ENCODE measurements at places on chromosomes 1 and 21.
A peak's percentile ranks its signal among the peaks of the same experiment; 100 is the strongest.

- DNase-seq, result peak; percentile 14
Observed at GRCh38 chr1:236156512-236157208, 14.3 kb downstream of the GPR137B start.

DNA sequence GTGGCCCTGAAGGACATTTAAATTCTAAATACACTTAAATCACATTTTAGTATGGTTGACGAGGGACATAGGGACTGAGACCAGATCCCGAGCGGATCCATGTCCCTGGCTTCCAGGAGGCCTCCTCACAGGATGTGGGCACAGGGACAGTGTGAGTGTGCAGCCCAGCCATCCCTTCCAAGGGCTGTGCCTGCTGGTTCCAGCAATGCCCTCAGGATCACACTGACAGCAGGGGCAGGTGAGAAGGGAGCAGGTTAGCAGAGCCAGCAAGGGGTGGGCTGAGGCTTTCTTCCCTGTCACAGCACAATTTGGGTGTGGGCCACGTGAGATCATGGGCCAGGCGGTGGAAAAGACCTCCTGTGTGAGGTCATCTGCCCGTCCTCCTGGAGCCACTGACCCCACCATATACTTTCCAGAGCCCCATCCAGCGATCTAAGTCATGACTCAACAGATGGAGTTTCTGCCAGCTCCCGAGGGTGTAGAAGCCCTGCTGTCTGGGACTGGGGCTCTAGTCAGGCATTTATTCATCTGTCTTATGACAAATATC, 37.0 kb upstream of the PRSS38 start:
- DNase-seq, result no peak

- DNase-seq, result no peak
Observed at GRCh38 chr1:41640756-41641474, 156.4 kb upstream of the EDN2 start.

- DNase-seq, result no peak
Observed at GRCh38 chr1:17539477-17540254, at the start of gene ARHGEF10L. ARHGEF10L (plus strand) TSS chr1:17539698; CDS start chr1:17580596, 40,898 bp downstream.

DNA sequence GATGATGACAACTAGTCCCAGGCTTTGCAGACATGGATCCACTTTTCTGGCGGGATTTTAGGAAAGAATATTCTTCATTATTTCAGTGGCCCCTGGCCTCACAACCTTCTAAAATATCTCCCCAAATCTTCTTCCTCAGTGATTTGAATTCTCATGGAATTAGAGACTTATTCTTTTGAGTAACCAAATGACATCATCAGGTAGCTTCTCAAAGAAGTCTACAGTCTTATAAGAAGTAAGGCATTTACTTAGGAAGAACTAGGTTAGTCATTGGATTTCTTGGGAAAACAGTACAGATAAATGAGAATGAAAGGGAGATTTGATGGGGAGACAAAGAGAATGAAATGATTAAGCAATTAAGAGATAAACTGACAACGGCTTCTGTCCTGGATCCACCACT, 201.1 kb upstream of the PROX1 start:
- no peak for DNase-seq

DNA sequence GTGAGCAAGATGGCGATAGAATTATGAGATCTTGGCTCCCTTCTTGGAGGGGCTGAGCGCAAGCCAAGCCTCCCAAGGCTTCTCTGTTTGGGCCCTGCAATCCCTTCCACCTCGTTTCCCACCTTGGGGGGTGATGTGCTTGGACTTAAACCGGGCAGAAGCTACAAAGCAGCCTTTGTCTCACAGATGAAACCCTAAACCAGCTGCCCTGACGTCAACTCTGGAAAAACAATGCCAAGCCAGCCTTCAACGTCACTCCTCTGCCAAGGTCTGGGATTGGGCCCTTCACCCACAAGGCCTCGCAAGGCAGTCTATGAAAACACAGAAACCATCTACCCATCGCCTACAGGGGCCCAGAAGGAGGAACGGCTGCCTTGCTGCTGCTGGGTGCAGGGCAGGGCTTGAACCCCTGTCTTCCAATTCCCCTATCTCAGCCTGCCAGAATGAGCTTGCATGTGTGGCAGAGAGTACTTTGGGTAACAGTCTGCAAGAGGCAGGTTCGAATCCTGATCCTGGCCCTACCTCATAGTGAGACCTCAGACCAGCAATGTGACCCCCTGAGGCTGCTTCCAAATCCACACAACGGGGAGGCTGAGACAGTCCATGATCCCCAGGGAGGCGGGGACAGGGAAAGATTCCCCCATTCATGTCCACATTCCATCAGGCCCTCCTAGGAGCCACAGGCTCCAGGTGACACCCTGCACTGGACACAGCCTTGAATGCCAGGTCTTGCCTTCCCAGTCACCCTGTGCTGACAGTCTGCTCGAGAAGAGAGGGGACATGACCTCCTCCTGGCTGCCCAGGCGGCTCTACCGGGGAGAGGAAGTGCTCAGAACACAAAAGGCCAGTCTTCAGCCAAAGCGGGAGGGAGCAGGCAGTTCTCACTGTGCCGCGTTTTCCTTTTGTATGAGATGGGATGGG, 15.0 kb downstream of the IFFO2 start:
- DNase-seq, result no peak

DNA sequence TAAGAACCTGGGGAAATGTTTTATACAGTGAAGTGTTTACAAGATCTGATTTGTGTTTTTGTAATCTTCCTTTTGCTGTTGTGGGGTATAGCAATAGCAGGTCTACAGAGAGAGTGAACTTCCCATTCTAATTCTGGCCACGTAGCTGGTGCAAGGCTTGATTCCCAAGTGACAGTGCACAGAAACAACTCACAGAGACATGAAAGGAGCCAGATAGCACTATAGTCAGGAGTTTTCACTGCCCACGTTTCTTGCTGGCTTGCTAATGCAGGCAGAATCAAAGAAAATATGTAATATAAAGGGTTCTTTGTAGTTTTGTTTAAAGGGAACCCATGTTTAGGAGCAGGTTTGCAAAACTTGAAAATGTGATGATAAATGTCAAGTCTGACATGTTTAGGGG, 170.9 kb upstream of the IVNS1ABP start:
- no peak for DNase-seq

DNA sequence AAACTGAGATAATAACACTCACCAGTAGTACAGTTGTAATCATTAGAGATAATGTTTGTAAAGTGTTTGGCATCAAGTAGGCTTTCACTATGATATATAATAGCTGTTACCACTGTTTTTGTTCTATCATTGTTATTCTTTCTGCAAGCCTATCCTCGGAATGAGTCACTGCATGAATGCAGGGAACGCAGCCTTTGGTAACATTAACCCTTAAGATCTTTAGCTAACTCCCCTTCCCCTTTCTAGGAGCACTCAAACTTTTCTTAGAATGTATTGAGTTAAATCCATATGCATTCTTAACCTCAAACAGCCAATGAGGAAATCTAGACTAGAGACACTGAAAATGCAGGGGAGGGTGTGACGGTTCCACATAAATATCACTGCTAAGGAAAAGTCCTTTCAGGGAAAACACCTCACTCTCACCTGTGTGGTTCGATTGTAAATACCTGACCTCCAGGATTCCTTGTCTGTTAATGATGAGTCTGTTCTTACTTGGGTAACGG, 467.3 kb downstream of the SETD4 start:
- no peak for DNase-seq

DNA sequence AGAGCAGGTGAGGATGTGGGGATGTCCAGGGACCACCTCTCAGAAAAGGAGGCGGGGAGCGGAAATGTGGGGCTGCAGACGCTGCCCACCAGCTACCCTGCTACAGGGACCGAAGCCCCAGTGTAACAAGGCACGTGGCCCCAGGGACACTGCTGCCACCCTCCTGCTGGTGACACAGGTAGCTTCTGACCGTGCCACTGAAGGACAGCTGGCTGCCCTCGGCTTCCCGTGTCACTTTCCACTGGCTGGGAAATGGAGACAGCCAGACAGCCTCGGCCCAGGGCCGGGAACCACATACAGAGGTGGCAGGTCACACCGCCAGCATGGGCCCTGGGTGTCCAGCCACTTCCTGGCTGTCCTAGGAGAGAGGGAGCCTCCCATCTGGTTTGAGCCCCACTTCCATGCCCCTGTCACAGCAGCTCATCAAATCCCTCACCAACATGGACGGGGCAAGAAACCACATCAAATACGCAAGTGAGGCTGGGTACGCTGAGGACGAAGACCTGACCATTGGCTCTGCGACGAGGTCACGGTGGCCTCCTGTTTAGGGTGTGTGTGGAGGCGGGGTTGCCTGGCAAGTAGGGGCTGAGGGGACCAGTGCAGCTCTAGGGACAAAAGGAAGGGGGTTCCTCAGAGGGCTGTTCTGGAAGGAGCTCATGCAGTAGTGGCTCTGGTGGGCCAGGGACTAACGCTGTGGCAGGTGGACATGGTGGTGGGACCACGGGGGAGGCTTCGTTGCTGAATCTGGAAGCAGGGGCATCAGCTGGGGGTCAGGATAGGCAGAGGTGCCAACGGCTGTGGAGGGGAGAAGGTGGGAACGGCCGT, 5.0 kb downstream of the PEX10 start:
- DNase-seq, result no peak

GRCh38 chr1:227869851-227870305, 54.4 kb downstream of the PRSS38 start:
- no peak for DNase-seq

All from activated effector memory CD4-positive, alpha-beta T cell treated with Interleukin-2 at 50 U/mL for 16 hours (primary cell).